ENCODE measurements at places on chromosomes 3 and 15.

DNA sequence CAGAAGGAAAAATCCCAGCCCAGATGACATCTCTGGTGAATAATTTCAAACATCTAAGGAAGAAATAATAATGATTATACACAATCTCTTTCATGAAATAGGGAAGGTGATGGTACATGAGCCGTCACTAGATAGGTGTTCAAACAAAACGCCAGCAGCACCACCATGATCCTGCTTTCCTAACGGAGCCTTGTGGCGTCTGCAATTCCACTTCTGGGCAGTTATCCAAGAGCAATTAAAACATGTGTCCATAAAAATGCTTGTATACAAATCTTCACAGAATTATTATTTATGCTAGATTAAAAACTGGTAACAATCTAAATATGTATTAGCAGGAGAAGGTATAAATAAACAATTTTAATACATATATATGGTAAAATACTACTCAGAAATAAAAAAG lies 33.7 kb downstream of the RTP4 start:
- no peak for DNase-seq

DNA sequence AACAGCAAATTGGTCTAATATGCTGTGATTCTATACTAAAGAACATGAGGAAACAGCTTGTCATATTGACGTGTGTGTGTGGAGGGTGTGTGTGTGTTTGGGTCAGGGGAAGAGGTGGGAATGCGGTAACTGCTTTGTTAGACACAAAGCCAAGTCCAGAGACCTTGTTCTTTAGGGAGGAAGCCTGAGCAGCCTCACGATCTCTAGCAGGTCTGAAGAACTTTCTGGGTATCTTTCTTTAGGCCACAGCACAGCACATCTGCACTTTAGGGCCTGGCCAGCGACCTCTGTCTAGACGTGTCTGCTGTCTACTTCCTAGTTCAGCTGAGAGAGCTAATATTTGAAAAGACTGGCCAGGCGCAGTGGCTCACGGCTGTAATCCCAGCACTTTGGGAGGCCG lies 220.0 kb upstream of the TPRG1 start:
- DNase-seq: no peak

GRCh38 chr3:130374033-130374432 lies 28.6 kb downstream of the COL6A5 start:
- no peak for DNase-seq

GRCh38 chr3:53231532-53232511 lies 24.0 kb downstream of the TKT start:
- DNase-seq: no peak

- DNase-seq: no peak
These were observed 424.8 kb upstream of the TPM1 start for GRCh38 chr15:62617741-62618140.

DNA sequence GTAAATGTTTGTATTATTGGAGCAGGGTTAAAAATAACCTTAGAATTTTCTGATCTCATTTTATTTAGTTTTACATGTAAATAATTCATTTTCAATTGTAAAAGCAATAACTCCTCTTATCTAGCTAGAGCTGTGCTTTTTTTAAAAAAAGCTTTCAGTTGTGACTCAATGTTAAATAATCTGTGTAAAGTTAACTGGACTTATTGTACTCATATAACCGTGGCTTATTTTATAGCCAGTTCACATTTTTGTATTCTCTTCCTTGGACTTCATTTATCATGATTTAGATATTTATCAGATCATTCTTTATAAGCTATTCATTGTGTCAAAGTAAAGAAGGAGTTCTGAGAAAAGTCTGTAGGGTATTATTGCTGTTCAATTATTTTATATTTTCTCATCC lies 435.6 kb downstream of the CADM2 start:
- DNase-seq: no peak

All from BJ (cell line).